NK-92 treated with Interleukin-12 subunit alpha and Interleukin-12 subunit beta, amount 100 ng/mL, for 24 hours (cell line): ENCODE measurements at places on chromosomes 2 and 18.

- DNase-seq, result no peak
These were observed 89.6 kb upstream of the SETBP1 start for GRCh38 chr18:44590956-44591670.

DNA sequence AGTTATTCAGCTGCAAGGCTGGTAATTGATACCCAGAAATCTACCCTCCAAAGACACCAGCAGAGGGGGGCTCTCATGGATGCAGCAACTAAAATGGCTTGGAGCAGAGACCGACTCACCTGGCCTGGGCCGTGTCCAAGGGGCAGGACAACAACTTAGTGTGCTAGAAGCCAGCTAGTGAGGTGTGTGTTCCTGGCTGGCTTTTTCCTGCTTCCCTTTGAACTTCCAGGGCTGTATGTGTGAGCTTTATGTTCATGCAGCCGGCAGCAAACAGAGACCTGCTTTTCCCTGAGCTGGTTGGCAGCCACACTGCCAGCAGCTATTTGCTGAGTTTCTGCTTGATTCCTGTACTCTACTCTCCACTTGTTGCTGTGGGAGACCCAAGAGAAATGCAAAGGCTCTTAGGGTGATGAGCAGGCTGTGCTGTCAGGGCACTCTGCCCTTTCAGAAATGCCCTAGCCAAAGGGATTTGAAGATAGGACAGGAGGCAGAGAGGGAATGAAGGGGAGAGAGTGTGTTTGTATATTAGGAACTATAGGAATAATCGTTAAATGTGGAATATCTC lies 23.7 kb upstream of the GRP start:
- DNase-seq, result no peak

DNA sequence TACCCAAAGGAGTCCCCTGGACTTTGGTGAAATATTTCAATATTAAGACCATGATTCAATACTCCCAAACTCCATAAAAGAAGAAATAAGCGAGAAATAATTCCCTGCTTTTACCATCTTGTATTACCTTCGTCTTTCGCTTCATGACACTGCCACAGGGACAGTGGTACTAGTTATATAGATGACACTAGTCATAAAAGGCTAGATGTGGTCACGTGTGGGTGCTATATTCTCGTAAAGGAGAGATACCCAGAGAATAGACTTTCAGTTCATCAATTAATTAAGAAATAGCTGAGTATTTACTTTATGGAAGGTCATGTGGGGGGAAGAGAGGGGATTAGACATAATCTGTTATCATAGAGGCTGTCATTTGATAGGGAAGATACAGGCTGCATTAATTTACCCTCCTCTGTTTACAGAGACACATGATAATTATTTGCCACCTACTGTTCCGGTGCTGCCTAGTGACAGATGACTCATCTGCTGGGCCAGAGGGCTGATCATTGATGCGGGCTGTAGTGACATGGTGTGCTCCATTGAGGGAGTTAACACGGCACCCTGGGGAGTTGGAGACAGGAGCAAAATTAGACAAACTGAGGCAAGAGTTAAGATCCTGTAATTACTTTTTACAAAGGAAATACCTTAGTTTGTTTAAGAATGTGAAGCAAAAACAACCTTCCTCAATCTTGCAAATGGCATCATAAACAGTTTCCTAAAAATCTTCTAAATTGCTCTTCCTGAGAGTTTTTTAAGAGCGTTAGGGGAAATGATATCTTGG lies 78.2 kb upstream of the ITGB6 start:
- no peak for DNase-seq

GRCh38 chr2:222572264-222572721 lies 83.6 kb downstream of the FARSB start:
- no peak for DNase-seq

DNA sequence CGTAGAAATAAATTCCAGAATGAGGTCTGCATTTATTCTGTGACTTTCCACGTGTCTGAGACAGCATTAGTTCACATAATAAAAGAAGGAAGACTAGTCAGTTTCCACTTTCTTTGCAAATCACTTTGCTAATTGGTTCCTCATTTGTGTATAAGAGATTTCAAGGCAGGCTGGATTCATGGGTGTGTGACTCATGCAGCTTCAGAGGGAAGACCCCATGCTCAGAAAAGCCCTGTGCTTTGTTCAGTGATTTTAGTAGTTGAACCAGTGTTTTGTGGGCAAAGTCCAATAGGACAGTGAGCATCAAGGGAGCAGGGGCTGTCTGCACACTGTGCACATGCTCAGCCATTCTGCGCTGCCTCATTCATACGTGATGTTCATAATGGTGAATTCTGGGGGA lies 297.8 kb downstream of the DLGAP1 start:
- no peak for DNase-seq

- no peak for DNase-seq
These were observed 65.9 kb upstream of the NFATC1 start for GRCh38 chr18:79329786-79330185.

DNA sequence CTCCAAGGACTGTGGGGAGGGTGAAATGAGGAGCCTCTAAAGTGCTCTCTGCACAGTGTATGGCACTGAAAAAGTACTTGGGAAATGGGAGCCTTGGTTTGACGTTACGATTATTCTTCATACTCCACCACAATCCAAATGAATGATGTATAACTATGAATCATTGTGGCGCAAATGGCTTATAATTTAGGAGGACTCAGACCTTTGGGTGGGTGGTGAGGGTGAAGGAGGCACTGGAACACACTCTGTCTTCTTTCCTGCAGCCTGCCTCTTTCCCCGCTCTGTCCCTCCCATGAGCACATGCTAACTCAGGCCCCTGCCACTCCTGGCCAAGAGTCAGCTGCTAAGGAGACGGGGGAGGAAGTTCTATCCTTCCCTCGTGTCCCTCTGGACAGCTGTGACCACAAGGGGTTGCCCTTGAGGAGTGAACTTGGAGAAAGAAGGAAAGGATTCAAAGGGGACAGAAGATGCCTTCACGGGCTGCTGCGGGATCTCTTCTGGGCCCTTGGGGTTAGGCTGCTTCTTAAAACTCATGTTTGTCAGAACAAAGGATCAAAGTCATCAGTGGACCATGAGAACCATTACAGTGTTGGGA lies 36.5 kb downstream of the POLR1A start:
- no peak for DNase-seq

GRCh38 chr2:224379986-224380385 lies 21.9 kb downstream of the FAM124B start:
- DNase-seq, result no peak

- no peak for DNase-seq
These were observed 45.5 kb upstream of the MSH2 start for GRCh38 chr2:47357483-47357882.

DNA sequence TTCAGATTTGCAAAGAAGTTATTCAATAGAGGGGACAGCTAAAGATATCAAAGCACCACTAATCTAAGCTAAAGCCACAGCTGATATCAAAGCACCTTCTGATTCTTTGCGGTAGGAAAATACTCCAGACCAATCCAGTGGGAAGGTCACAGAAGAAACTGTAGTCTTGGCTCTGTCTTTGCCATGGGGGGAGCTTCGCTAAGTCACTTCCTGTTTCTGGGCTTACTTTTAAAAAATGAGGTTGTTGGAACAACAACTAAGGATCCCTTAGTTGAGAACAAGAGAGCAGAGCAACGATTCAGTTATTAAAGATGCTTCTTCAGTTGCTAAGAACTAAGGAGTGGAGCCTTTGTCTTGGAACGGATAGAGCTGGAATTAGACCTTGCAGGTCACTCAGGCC lies 12.2 kb downstream of the LPIN1 start:
- DNase-seq, result no peak

- DNase-seq, result no peak
These were observed 2.1 kb downstream of the ATAD2B start for GRCh38 chr2:23924589-23925359.

DNA sequence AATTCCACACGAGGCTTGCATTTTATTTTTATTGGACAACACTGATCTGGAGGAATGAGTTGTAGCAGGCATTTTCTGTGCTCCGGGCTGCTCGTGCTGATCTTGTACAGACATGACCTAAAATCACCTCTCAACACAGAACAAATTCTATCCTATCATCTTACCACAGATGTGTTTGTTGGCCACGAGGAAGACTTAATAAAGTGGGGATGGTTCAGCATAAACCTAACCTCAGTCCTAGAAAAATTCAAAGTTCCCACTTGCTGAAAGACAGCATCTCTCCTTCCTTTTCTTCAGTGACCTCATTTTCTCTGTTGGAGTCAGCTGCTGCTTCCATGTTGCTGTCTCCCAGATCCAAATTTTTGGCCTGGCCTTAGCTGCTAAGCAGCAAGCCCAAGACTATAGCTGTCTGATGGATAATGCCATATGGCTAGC lies 45.3 kb downstream of the RBKS start:
- DNase-seq, result no peak

- DNase-seq, result no peak
These were observed at the start of gene GLI2 for GRCh38 chr2:120735746-120736170. Gene GLI2 (plus strand): TSS chr2:120735868. CDS start chr2:120797321, 61,453 bp downstream.

DNA sequence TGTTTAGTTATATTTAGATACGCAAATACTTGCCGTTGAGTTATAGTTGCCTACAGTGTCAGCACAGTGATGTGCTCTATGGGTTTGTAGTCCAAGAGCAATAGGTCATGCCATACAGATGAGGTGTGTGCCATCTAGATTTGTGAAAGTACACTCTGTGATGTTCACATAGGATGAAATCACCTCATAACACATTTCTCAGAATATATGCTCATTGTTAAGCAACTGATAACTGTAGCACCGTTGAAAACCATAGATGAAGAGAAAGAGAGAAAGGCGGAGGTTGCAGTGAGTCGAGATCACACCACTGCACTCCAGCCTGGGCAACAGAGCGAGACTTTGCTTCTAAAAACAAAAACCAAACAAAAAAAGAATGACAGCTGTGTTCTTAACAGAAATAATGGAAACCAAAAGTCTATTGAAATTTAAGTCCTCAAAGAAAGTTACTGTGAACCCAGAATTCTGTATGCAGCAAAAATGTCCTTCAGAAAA lies 9.5 kb downstream of the DGKD start:
- no peak for DNase-seq

GRCh38 chr2:101743288-101743687 lies 45.8 kb downstream of the MAP4K4 start:
- no peak for DNase-seq

GRCh38 chr18:78984941-78985784 lies 5.5 kb downstream of the SALL3 start:
- DNase-seq, result no peak
